ENCODE measurements at places on chromosomes 5 and 9. TPM values are rescaled to one million over a fixed set of nuclear protein-coding genes. Genes with fewer than 3 reads are reported as not detected.

DNA sequence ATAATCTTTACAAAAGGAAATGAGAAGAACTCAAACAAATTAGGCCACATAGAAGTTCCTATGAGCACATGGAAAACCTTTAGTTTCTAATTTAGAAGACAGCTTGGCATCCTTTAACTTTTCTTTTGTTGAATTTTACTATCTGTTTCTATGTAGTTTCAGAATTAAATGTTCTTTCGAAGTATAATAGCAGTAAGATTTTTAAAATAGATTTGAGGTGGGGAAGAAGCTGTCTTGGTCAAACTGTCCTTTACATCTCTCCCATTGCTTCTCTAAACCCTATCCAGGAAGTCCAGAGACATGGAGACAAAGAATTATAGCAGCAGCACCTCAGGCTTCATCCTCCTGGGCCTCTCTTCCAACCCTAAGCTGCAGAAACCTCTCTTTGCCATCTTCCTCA lies at the start of gene OR1L4:
Gene OR1L4 (plus strand): TSS at position 301 of the 400 bp plus-strand sequence. CDS start 0 bp downstream, at position 301.
- no peak for DNase-seq

- no peak for DNase-seq
Measured at GRCh38 chr9:120768886-120769285, 24.3 kb downstream of the FBXW2 start.

DNA sequence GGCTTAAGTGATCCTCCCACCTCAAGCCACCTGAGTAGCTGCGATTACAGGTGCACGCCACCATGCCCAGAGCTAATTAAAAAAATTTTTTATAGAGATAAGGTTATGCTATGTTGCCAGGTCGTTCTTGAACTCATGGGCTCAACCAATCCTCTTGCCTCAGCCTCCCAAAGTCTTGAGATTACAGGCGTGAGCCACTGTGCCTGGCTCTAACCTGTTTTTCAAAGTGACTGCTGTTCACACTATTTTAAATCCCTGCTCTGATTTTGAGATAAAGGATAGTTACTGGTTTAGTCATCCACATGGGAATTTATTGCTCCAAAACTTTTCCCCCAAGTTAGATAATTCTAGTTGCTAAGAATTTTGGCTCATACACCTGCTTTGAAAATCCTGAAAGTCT lies 48.2 kb upstream of the MTMR12 start:
- no peak for DNase-seq

DNA sequence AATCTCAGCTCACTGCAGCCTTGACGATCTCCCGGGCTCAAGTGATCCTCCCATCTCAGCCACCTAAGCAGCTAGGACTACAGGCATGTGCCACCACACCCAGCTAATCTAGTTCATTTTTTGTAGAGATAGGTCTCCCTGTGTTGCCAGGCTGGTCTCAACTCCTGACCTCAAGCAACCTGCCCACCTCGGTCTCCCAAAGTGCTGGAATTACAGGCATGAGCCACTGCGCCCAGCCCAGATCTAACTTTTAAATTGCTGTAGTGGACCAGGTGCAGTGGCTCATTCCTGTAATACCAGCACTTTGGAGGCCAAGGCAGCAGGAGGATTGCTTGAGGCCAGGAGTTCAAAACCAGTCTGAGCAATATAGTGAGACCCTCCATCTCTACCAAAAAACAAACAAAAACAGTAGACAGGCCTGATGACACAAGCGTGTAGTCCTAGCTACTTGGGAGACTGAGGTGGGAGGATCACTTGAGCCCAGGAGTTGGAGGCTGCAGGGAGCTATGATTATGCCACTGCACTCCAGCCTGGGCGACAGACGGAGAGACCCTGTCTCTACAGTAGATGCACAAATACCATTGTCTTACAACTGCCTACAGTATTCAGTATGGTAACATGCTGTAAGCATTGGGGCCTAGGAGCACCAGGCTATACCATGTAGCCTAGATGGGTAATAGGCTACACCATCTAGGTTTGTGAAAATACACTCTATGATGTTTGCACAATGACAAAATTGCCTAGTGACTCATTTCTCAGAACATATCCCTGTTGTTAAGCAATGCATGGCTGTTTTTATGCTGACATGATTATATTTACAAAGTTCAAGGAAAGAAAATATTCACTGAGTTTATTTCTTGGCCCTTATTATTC lies 1.5 kb upstream of the SIT1 start:
- no peak for DNase-seq

DNA sequence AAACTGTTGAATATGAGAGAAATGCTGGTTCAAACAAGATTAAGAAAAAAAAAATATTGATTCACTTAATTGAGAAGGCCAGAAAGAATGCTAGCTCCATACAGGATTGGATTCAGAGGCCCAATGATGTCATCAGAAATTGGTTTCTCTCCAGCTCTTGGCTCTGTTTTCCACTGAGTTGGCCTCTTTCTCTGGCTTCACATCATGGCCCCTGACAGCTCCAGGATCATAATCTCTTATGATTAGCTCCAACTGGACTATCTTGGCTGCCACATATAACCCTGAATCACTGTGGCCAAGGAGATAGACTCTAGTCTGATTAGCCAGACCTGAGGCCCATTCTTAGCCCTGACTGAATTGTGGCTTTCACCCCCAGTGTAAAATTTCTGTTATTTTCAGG lies 244.7 kb upstream of the GRAMD2B start:
- DNase-seq = no peak

GRCh38 chr5:39376293-39376714 lies 12.0 kb upstream of the C9 start:
- DNase-seq = peak; percentile 88

GRCh38 chr9:133581011-133581410 lies 28.2 kb downstream of the FAM163B start:
- no peak for DNase-seq

- DNase-seq = no peak
Measured at GRCh38 chr9:15310107-15310850, 3.3 kb upstream of the TTC39B start.

GRCh38 chr9:94178927-94179326 lies 80.2 kb upstream of the ZNF169 start:
- no peak for DNase-seq

DNA sequence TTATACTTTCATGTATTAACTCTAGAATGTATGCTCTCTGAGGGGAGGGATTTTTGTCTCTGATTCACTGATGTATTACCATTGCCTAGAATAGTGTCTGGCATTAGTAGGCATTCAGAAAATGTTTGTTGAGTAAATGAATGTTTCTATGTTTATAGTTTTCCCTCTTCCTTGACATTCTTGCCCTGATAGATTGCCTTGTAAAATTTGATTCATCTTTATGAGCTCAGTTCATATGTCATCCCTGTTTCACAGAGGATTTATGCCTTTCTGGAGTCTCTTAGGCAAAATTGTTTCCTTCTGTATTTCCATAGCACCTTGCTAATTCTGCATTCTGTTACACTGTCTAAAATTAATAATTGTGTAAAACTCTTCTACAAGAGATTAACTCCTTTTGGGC lies 72.3 kb downstream of the RASA1 start:
- DNase-seq = no peak

GRCh38 chr5:456351-457194 lies 13.6 kb downstream of the EXOC3 start:
- DNase-seq = no peak

GRCh38 chr5:181114844-181115778 lies 15.9 kb downstream of the OR2V1 start:
- peak; percentile 68 for DNase-seq

- no peak for DNase-seq
Measured at GRCh38 chr5:30693326-30693725, 500.2 kb upstream of the CDH6 start.

DNA sequence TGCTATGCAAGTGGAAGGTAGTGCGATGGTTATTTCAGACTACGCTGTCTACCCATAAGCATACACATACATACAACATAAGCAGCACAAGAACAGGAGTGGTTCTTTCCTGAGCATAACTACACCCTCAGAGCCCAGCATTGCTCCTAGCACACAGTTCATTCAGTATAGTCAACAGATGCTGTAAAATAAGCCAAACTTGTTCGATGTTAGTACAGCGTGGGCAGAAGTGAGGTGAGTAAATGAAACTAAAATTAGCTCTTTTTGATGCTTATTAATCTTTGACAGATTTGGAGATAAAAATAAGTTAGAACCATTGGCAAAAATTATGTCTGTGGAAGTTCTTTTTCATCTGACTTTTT lies 47.8 kb downstream of the S1PR3 start:
- DNase-seq = no peak

DNA sequence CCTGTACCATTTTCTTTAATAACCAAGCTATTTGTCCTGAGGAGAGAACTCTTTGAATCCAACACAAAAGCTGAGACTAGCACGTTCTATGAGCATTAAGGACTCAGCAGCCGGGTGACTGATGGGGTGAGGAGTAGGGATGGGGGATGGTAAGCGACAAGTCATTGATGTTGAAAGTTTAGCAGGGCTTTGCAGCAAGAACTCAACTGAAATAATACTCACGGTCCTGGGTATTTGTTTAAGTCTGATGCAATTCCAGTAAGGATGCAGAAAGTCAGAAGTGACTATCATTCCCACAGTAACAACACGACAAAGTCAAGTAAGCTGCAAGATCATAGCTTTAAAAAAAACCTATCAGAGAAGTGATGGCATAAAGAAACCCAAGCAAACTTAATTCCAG lies 131.1 kb downstream of the ACTL7B start:
- DNase-seq = no peak

- DNase-seq = no peak
Measured at GRCh38 chr5:56523790-56524575, 290.9 kb upstream of the ANKRD55 start.

- DNase-seq = peak; percentile 65
Measured at GRCh38 chr9:99000476-99001395, 57.0 kb downstream of the COL15A1 start.

DNA sequence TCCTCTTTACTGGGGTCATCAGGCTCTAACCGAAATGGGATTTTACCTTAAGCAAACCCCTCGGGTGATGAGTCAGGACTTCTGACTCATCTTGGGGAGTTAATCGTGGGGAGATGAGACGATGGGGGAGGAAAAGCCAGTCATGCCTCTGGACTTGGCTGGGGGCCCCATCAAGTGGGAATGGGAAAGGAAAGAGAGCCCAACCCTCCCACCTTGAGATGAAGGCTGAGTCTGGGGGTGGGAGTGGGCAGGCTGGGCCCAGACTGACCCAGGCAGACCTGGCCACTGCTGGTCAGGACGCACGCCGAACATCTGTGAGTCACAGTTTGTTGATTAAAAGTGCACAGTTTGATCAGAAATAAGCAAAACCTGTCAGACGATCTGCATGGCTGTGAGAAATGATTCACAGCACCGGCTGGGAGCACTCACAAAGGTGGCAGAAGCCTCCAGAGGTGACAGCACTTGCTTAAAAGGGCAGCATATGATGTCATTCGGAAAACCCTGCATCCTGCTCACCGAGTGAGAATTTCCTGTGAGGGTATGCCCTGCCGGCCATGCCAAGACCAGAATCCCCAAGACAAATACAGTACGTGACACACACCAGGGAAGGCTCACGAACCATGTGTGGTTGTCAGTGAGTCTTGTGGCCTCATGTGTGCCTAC lies 50.0 kb upstream of the SLC25A51 start:
- DNase-seq = no peak

GRCh38 chr9:136696502-136696901 lies 9.2 kb upstream of the AGPAT2 start:
- no peak for DNase-seq

DNA sequence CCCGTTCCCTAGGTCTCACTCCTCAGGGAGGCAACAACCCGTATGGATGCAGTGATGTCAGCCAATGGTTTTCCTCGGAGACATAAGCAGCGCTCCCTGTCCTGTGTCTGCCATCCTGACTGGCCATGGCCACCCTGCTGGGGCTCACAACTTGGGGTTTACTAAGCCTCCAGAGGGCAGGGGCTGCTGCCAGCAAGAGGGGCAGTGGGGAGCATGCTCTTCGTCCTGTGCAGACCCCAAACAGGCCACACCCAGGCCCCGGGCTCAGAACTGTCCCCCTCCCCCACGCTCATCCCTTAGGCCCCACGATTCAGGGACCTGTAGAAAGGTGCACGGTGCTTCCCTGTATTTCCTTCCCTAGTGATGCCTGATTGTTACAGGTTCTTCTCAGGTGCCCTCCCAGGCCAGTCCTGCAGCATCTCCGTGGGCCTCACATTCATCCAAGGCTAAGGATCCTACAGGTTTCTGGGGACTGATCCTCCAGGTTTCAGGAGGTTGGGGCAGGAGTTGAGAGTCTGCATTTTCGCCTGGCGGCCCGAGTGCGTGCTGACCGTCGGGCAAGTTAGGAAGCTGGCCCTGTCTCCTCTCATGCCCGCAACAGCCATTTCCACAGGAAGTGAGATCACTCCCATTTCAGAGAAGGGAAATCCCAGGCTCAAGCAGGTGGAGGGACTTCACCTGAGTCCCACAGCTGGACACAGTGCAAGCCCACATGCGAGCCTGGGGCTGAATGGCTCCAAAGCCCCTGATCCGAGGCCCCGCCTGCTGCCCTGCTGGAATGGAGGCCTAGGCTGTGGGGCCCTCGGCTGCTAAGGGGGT lies 217.6 kb downstream of the ROR2 start:
- no peak for DNase-seq

GRCh38 chr5:128196791-128197190 lies 113.2 kb downstream of the SLC12A2 start:
- no peak for DNase-seq

DNA sequence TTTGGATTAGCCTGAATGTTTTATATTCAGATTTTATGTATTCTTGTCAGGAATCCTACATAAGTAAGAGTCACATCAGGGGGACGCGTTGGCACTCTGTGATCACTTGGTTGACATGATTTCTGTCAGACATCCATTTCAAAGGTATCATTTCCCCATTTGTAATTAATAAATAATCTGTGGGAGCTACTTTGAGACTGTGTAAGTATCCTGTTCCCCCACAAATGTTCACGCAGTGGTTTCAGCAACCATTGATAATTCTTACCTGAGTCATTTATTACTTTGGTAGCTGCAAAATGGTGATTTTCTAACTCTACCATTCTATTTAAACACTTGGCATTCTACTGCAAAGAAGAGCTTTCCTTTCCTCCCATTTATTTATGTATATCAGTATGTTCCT lies 56.9 kb upstream of the TBC1D2 start:
- DNase-seq = no peak

The GPR151 gene
- total RNA-seq = not detected

The IRX2 gene
- 25.3 TPM for total RNA-seq

The CDH6 gene
- 0.23 TPM for total RNA-seq

The FAM169A gene
- 78.7 TPM for total RNA-seq
